Suppressor macrophage treated with lipopolysaccharide for 1 hour (primary cell): ENCODE measurements at places on chromosomes 7 and 10.

DNA sequence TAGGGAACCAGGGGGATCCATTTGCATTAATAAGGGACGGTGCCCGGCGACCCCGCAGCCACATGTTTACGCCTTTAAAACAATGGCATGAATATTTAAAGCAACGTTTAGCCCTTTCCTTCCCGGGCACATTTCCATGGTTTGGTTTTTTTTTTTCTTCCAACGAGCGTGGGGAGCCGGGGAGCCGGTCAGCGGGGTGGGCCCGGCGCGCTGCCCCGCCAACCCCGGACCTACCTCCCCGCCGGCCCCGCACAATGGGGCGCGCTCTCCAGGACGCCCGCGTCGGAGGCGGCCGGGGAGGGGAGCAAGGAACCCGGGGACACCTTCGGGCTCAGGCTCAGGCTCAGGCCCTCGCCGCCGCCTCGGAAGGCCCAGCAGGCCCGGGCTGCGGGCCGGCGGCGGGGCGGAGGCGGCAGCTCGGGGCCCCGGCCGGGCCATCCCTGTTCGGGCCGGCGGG is 1.0 kb downstream of the SEPHS1 start:
- DNase-seq = peak; percentile 50

DNA sequence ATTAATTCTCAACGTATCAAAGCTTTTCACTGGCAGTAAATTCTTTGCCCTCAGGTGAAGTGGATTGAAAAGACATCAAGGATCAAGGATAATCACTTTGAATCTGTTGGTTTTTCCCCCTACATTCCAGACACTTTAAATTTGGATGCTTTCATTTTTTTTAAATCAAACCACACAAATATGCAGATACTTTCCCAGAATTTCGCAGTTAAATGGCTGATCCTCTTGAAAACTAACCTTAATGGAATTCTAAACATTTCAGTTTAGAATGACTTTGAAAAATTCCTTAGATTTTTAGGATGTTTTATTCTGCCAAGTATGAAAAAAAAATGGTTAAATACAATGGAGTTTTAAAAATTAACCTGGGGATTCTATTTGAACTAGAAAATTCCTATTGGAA is 325.9 kb downstream of the GFRA1 start:
- no peak for DNase-seq

GRCh38 chr10:77869626-77870420 is 56.7 kb downstream of the DLG5 start:
- no peak for DNase-seq

- no peak for DNase-seq
Observed at GRCh38 chr10:98404571-98405359, 10.2 kb downstream of the PYROXD2 start.

DNA sequence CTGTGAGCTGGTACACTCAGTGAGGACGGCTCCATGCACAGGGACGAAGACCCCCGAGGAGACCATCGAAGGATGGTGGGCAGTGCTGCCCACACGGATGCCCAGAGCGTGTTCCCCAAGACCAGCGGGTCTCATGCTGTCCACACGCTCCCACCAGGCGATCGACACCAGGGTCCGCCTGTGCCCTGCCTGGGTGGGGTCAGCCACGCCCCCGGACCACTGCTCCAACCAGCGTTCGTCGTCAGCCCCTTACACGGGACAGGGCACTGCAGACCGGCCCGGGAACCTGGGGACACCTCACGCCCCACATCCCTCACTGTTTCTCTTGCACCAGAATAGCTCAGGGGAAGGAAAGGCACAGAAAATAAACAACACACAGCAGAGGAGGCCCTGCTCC is 223.5 kb downstream of the DNAJB6 start:
- no peak for DNase-seq

- no peak for DNase-seq
Observed at GRCh38 chr7:78924581-78924980, 528.9 kb downstream of the MAGI2 start.

- peak; percentile 84 for DNase-seq
Observed at GRCh38 chr7:36827726-36828703, 103.7 kb upstream of the AOAH start.

GRCh38 chr10:21315645-21316220 is 209.7 kb downstream of the SKIDA1 start:
- DNase-seq = no peak
